Cortex of kidney (tissue), 1 donor: ENCODE measurements at places on chromosomes 3 and 15.

DNA sequence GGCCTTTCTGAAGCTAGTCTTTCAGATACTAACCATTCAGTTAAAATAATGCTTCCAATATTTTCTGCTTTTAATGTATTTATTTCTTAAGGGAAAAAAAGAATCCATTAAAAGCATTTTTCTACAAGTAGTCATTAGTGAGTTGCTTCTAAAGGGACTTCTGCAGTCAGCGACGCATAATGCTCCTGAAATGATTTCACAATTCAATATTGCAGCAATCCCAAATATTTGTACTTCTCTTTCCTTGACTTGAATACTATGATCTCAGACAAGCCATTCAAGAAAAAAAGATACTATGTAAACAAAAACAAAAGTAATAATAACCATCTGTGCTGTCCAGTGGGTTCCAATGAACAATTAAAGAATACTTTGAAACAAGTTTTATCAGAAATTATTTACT lies 681.0 kb downstream of the DIPK2A start:
- no peak for DNase-seq

- DNase-seq, result no peak
Observed at GRCh38 chr3:16053794-16054193, 120.7 kb upstream of the GALNT15 start.

DNA sequence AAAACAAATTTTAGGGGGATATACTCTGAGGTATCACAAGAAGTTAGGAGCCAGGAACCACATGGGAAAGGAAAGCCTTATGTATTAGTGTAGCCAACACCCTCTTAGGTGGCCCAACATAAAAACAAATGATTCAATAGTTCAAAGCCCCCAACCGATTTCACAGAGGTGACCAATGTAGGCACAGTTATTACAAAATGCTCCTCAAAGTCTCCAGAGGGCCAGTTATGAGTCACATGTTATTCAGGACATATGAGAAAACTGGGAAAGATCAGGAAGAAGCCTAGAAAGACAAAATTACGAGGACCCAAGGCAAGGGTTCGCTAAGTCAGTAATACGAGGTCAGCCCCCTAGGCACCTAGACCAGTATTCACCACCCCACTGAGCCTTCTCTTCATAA lies 29.9 kb upstream of the FBN1 start:
- DNase-seq, result no peak

GRCh38 chr15:64739156-64739555 lies 36.2 kb downstream of the RBPMS2 start:
- DNase-seq, result no peak

- DNase-seq, result no peak
Observed at GRCh38 chr3:155312781-155313180, 19.3 kb upstream of the STRIT1 start.

- DNase-seq, result no peak
Observed at GRCh38 chr3:156888576-156888975, 62.4 kb downstream of the LEKR1 start.
